Stimulated activated CD4-positive, alpha-beta T cell treated with anti-CD3 and anti-CD28 coated beads, TNF-alpha, amount 100 ng/mL, for 4 hours (primary cell): ENCODE measurements at places on chromosomes 1 and 21.

- DNase-seq: no peak
These were observed 102.7 kb downstream of the TENT5C start for GRCh38 chr1:117708323-117709248.

GRCh38 chr1:212158912-212159796 lies 123.6 kb downstream of the DTL start:
- DNase-seq: no peak

- DNase-seq: no peak
These were observed 208.0 kb upstream of the GALNT2 start for GRCh38 chr1:229859026-229859425.

DNA sequence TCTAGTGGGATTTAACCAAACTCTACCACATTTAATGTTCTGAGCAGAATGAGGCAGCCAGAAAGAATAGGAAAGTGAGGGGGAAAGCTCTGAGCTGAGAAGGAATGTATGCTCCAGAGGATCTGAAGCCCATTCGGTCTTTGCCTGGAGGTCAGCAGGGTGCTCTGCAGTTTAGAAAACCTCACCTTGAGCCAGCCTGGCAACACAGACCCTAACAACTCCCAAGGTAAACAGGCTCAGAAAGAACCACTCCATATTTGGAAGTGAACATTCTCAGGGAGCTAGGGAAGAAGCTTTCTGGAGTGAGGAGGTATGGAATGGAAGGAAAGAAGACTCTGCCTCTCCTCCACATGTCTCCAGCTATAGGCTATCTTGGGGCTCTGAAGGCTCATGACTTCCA lies 398.8 kb downstream of the SEC16B start:
- no peak for DNase-seq

DNA sequence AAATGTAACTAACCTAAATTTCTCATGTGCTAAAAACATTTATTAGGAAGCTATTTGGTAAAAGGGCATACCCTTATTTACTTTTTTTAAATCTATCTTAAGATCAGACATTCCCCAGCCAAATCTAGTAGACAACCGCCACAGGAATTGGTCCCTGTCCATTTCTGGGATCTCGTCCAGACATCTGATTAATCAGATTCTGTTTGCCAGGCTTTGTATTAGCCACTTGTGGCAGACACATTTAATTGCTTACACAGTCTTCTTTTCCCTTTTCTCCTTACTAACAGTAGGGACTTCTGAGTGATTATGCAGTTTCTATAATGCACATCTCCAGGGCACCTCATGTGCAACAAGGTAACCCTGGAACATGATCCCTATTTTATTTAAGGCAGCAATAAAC lies 449.0 kb upstream of the RGS18 start:
- no peak for DNase-seq

GRCh38 chr1:36328713-36329112 lies 5.3 kb upstream of the EVA1B start:
- no peak for DNase-seq

DNA sequence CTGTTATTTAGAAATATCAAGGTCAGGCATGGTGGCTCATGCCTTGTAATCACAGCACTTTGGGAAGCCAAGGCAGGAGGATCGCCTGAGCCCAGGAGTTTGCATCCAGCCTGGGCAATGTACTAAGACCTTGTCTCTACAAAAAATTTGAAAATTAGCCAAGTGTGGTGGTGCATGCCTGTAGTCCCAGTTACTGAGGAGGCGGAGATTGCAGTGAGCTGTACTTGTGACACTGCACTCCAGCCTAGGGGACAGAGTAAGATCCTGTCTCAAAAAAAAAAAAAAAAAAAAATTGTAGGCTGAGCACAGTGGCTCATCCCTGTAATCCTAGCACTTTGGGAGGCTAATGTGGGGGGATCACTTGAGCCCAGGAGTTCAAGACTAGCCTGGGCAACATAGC lies 45.3 kb downstream of the PIK3CD start:
- DNase-seq: no peak

DNA sequence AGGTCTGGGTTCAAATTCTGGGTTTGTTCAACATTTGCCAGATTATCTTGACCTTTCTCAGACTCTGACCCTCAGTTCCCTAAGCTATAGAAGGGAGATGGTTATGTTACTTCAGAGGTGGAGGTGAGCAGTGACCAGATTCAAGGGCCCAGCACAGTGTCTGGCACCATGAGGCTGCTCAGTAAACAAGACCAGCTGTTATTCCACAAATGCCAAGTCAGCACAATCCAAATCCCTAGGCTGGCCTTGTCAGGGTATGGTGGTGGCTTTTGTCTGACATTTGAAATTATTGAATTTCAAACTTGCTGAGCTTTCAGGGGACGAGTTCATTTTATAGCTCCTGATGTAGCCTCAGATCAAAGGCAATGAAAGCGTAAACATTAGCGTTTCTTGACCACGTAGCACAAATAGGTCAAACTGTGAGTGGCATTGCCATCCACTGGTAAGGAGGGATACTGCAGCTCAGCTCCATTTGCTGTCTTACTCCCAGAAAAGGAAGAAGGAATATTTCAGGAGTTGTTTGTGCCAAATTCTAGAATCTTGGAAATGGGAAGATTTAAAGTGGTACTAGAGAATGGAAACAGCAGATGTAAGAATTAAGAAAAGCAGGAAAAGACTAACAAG lies 94.3 kb upstream of the EDN2 start:
- no peak for DNase-seq

- DNase-seq: no peak
These were observed 23.9 kb upstream of the ITLN2 start for GRCh38 chr1:160978510-160978927.

DNA sequence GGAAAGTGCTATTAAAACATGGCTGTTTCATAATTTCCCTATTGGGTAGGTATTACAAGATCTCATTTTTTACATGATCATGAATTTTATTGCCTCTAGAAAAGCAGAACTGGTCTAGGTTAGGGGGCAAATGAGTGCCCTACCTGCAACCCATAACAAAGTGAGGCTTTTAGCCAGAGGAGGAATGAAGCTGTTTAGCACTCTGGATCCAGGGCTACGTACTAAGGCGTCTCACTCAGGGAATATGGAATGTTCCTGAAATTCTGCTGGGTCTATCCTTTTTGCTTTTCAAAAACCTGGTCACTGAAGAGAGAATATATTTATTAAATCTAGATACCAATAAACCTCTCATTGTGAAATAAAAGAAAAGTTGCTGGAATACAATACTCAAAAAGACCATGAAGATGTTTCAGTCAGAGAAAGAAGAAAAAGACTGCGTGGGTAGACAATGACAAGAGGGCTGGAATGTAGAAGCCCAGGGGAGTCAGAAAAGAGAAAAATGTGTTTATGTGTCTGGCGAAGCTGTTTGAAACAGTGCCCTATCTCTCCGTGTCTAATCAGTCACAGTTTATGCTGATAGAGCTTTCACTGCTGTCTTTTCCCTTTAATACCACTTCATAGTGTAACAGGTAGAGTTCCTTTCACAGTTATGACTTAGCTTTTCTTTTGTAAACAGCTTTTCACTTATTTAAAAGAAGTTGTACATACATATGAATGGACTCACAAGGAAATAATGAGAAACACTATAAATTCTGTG lies 25.0 kb upstream of the SYDE2 start:
- no peak for DNase-seq

DNA sequence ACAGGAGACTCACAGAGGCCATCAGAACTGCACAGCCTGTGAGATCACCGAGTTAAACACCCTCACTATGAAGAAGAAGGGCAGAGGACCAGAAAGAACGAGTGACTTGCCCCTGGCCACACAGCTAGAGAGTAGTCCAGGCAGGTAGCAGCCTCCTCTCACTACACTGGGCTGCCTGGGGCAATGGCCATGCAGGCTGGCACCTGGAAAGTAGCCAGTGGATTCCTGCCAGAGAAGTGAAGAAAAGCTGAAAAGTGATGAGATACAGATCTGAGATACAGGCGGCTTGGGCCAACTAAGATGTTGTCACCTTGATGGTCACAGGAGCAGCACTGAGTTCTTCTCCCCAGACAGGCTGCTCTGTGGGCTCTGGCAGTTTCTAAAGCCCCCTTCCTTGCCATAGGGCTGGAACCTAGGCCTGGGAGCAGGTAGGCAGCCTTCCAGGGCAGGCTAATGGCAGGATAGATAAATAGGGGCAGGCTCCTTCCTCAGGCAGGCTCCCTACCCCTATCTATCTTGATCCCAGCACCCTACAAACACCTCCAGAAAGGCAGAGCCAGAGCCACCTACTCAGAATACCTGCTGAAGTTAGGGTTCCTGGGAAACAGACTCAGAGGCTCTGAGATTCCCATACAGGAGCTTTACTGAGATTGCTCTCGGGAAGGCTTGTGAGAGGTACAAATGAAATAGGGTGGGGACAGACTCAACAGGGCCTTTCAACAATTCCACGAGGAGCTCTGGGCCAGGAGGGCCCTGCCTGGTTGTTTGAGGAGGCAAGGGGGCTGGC lies 106.3 kb downstream of the BEND5 start:
- DNase-seq: no peak

GRCh38 chr21:32055305-32055704 lies 182.5 kb downstream of the HUNK start:
- DNase-seq: no peak

GRCh38 chr1:44939061-44939460 lies 47.3 kb downstream of the EIF2B3 start:
- DNase-seq: no peak

GRCh38 chr1:96515430-96515829 lies 206.2 kb upstream of the PTBP2 start:
- DNase-seq: no peak

GRCh38 chr1:237542525-237543418 lies 347.9 kb downstream of the ZP4 start:
- DNase-seq: no peak

DNA sequence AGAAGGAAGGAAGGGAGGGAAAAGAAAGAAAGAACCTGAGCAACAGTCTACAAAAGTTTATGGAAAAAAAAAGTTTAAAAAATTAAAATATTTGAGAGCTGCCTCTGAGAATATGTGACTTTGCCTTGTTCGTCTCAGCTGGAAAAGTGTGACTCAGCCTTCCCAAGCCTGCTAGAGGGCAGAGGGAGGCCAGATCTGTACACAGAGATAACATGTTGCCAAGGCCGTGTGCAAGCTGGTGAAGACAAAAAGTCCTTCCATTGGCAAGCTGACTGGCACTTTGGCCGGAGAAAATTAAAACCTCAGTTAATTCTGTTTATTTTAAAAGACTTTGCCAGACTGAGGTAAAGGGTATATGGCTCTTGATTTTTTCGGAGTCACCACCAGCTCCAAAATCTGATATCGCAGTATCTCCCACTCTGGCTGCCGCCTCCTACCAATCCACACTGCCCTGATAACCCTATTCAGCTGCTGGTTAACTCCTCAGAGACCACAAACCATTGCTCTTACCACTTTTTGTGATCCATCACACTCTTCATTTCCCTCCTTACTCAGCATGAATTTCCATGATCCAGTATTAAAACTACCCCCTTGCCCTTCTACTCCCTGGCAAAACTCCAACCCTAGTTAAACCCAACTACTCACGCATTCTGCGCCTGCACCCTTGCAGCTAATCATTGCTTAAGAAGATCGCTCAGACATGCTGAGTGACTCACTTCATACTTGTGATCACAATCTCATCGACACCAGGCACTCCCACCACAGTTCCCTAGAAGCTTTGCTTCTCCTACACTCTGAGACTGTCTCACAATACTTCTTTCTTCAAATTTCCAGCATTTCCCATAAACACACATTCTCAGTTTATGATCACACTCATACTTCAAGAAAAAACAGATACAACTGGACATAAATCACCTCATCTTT lies 5.7 kb upstream of the PPP1R15B start:
- DNase-seq: no peak

- DNase-seq: no peak
These were observed 14.3 kb downstream of the MRAP start for GRCh38 chr21:32312976-32313375.

DNA sequence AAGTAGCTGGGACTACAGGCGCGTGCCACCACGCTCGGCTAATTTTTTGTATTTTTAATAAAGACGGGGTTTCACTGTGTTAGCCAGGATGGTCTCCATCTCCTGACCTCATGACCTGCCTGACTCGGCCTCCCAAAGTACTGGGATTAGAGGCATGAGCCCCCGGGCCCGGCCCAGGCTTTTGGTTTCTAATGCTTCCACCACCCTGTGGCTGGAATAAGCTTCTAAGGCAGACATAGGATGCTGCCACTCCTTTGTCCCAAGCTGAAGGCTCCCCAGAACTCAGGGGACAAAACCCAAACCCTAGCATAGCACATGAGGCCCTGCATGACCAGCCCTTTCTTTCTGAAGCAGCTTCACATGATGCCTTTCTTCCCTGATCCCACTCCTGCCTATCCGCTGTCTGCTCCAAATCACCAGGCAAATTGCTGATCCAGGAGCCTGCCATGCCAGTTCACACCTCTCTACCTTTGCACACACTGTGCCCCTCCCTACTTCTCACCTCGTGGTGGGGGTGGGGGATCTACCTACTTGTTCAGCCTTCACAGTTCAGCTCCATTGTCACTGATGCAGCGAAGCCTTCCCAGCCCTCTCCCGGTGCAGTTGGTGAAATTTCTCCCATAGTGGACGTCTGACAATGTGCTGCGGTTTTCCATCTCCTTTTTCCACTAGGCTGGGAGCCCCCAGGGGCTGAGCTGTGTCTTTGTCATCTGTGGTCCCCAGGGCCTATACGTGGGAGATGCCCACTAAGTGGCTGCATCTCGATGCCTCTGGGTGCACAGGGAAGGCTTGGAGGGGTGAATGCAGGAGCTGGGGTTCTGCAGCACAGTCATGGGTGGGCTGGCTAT lies 6.9 kb downstream of the PTPRU start:
- no peak for DNase-seq

DNA sequence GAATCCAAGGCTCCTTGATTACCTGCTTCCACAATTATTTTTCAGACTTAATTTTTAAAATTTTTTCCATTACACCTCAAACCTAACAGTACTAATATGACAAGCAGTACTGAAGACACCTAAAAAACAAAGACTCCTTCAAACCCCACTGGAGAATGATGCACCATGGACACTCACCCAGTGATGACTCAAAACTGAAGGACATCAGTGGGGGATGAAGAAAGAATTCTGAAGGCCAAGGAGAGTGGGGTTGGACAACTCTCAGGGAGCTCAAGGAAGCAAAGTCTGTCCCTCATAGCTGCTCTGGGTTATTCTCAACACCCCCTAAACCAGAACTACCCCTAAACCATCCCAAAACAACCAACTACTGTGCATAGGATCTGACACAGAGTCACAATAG lies 2.4 kb upstream of the ARHGAP29 start:
- no peak for DNase-seq

DNA sequence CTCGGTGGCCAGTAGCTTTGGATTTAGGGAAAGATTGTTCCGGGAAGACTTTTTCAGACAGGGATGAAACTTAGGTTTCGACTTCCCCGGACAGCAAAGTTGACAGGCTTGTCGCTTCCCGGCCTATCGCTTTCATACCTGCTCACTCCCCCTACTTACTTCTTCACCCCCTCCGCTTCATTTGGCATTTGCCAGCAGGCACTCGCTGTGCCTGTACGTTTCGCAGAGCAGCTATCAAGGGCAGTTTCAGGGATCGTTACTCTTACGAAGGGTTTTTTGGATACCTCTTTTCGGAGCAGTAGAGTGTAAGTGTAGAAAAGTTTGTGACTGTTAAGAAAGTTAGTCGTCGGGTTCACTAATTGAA lies 393 bp downstream of the BLZF1 start:
- peak; percentile 7 for DNase-seq

GRCh38 chr1:20010016-20010415 lies 30.6 kb upstream of the PLA2G2A start:
- DNase-seq: no peak

- no peak for DNase-seq
These were observed 812 bp downstream of the TTC4 start for GRCh38 chr1:54716299-54717047.
